Activated T-helper 17 cell treated with anti-CD3 and anti-CD28 coated beads, Interleukin-2, amount 50 U/mL, for 72 hours (primary cell): ENCODE measurements at places on chromosomes 16 and 17.

DNA sequence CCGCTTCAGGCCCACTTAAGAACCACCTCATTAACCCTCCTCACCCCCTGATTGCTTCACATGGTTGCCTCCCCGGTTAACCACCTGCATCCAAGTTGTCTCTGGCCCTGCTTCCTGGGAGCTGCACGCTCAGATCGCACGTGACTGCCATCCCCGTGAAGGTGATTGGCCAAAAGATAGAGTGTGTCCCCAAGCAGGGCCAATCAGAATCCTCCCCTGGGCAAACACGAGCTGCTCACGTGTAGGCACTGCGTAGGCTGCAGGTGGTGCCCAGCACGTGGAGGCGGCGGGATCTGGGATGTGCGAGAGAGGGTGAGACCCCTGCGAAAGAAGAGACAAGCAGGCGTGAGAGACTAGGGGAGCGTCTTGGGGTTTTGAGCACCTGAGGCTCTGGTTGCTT, 111.8 kb upstream of the CRHR1 start:
- ATAC-seq = no peak

DNA sequence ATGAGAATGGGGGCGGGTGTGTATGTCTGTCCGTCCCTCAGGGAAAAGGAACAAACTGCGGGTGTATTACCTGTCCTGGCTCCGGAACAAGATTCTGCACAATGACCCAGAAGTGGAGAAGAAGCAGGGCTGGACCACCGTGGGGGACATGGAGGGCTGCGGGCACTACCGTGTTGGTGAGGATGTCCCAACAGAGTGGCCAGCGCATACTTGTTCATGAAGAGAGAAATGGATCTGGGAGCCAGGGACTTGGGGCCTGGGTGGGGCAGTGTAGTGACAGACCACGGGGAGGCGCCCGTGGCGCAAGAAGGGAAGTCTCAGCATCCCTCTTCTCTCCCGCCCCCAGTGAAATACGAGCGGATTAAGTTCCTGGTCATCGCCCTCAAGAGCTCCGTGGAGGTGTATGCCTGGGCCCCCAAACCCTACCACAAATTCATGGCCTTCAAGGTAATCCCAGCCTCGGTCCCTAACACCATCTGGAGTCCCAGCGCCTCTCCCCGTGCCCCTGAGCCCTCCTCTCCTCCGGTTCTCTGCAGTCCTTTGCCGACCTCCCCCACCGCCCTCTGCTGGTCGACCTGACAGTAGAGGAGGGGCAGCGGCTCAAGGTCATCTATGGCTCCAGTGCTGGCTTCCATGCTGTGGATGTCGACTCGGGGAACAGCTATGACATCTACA, 3.5 kb upstream of the C17orf107 start:
- ATAC-seq = no peak

GRCh38 chr17:78718575-78719208, 63.4 kb downstream of the CYTH1 start:
- ATAC-seq = no peak

- peak; percentile 70 for ATAC-seq
Measured at GRCh38 chr16:56199164-56199563, 7.9 kb downstream of the GNAO1 start.

DNA sequence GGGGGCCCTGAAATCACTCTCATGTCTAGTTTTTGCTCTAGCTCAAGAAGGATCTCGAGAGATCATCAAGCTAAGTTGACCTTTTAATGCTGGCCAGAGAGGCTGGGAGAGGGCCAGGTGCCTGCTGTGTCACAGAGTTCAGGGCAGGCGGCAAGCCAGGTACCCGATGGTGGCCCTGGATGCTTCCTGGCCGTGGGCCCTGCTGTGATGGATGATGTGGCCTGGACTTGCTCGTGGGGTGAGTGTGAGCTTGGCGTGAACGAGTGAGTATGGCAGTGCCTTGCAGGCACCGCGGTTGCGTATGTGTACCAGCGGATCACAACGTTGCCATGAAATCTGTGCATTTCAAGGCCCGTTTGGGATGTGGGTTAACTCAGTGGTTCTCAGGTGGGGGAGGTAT, 7.4 kb downstream of the IRF8 start:
- no peak for ATAC-seq

- ATAC-seq = no peak
Measured at GRCh38 chr16:26263406-26263805, 571.6 kb downstream of the HS3ST4 start.

DNA sequence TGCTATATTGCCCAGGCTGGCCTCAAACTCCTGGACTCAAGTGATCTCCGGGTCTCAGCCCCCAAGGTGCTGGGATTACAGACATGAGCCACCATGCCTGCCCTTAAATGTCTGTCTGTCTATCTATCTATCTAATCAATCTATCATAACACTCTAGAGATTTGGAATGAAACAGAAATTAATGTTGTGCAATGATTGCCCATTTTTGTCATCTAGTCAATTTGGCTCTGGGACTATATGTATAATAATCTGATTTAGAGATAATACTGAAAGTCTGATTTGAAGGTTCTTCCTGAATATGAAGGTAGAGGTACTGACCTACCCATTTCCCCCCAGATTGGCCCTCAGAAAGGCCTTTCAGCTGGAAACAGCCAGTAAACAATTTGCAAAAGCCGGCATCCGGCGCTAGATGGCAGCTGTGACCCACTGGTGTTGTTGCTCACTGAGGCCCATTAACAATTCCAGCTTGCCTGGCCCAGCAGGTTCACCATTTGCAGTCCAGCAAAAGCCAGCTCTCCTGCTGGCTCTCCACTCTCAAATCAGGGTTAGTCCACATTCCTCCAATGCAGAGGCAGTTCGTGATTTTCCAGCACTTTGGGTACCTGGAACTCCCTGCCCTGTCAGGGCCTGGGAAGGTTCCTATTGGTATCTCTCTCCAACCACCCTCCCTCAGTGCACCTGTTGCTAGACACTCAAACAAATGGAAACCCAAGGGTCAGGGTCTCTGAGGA, 22.9 kb upstream of the C16orf87 start:
- ATAC-seq = peak; percentile 65

GRCh38 chr17:47915776-47916398, 19.9 kb downstream of the SP2 start:
- ATAC-seq = no peak

DNA sequence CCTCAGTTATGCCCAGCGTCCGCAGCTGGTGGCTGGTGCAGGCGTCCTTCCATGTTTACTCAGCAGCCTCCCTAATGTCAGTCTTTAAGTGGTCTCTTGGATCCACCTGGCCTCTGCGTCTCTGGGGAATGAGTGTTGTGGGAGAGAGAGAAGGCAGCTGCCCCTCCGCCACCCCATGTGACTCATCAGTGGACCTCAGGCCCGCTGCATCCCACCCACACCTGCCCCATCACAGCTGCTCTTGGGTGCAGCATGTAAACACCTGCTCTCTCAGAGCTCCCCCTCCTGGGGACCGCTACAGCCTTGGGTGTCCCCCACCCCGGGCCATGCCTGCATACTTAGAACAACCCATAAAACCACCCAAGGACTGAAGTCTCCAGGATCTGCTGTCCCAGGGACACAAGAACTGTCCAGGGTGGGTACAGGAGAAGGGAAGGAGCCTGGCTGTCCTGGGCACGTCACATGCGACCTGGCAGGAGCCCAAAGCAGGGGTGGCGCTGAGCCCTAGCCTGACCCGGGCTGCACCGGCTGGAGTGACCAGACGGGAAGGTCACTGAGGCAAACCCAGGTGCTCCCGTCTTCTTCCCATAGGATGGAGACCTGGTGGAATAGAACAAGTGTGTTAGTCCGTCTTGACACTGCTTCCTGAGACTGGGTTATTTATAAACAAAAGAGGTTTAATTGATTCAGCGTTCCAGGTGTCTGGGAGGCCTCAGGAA, 4.2 kb downstream of the C16orf90 start:
- ATAC-seq = peak; percentile 39

DNA sequence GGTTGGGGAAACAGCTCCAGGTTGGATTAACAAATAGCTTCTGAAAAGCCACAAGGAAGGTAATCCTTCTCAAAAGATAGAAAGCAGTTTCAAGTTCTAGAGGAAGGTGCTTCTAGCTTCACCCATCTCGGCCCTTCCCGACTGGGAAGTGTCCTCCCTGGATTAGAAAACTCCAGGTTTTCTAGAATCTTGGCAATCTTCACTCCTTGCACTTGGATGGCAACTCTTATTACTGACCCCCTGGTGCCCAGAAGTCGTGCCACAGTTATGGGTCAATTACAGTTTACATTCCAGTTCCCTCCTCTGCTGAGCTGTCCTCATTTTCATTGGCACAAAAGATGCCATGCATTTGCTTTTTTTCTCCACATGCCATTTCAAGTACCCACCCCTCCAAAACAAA, 65.6 kb downstream of the SMG6 start:
- no peak for ATAC-seq

GRCh38 chr17:81084680-81085419, 49.9 kb downstream of the BAIAP2 start:
- ATAC-seq = no peak

GRCh38 chr17:38461683-38462082, 33.4 kb downstream of the ARHGAP23 start:
- ATAC-seq = no peak

- ATAC-seq = no peak
Measured at GRCh38 chr17:73553311-73553710, 90.9 kb downstream of the SDK2 start.

DNA sequence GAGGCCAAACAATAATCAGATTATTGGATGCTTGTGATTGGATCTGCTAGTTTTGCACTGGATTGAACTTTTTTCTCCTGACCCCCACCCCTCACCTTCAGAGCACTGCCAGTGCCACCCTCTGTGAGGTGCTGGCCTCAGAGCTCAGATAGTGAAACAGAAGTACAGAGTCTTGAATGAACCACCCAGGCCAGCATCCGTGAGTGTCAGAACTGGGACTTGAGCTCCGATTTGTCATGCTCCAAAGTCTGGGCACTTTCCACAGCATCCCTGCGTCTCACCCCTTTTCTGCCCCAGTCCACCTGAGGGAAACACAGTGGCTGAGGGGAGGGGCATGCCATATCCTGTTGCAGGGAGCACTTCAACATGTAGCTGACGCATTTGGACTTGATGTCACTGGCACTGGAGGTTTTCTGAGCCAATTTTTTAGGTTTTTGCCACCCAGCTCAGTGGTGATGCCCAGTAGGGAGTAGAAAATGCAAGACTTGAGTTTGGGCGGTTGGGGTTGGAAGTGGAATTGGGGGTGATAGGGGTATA, 47.3 kb downstream of the SMPD3 start:
- ATAC-seq = peak; percentile 38

DNA sequence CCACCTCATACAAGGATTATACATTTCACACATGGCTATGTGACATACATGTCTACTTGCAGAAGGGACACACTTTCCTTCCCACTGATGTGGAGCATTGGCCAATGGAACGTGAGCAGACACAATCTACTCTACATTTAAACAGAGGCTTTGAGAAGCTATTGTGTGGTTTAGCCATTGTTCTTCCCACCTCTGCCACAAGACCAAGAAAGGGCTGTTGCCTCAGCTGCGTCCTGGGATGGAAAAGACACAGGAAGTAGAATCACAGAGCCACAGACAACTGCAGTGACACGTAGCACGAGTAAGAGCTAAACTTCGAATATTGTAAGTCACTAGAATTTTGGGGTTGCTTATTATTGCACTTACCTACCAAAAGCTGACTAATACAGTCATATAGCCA, 33.3 kb downstream of the PRKCB start:
- peak; percentile 95 for ATAC-seq

- ATAC-seq = no peak
Measured at GRCh38 chr16:20099375-20099774, 25.7 kb upstream of the GPR139 start.

GRCh38 chr17:80105762-80106161, 4.4 kb downstream of the GAA start:
- ATAC-seq = no peak

GRCh38 chr17:16483021-16483645, 8.9 kb downstream of the LRRC75A start:
- no peak for ATAC-seq

DNA sequence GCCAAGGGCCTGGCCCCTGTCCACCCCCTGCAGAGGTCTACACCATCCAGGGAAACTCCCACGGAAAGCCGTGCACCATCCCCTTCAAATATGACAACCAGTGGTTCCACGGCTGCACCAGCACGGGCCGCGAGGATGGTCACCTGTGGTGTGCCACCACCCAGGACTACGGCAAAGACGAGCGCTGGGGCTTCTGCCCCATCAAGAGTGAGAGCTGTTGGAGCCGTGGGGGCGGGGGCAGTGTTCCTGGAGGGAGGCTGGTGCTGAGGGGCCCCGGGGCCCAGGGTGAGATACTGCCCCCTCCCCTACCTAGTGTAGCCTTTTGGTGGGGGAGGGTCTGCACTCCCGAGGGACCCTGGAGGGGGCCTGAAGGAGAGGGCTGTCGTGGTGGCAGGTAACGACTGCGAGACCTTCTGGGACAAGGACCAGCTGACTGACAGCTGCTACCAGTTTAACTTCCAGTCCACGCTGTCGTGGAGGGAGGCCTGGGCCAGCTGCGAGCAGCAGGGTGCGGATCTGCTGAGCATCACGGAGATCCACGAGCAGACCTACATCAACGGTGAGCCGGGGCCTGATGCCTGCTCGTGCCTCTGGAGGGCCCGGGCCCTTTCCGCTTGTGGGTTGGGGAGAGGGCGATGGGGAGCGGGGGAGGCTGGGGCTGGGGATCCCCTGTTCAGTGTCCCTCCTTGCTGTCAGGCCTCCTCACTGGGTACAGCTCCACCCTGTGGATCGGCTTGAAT, 38.8 kb downstream of the MRC2 start:
- no peak for ATAC-seq

GRCh38 chr17:78679495-78680395, 102.3 kb downstream of the CYTH1 start:
- ATAC-seq = no peak

GRCh38 chr16:4534151-4534790, 4.3 kb downstream of the CDIP1 start:
- ATAC-seq = no peak

GRCh38 chr17:50947782-50948543, 81.8 kb upstream of the TOB1 start:
- ATAC-seq = no peak

- peak; percentile 50 for ATAC-seq
Measured at GRCh38 chr16:8958344-8959167, 5.2 kb downstream of the USP7 start.

- ATAC-seq = no peak
Measured at GRCh38 chr16:89456419-89456959, 33.9 kb downstream of the ANKRD11 start.

DNA sequence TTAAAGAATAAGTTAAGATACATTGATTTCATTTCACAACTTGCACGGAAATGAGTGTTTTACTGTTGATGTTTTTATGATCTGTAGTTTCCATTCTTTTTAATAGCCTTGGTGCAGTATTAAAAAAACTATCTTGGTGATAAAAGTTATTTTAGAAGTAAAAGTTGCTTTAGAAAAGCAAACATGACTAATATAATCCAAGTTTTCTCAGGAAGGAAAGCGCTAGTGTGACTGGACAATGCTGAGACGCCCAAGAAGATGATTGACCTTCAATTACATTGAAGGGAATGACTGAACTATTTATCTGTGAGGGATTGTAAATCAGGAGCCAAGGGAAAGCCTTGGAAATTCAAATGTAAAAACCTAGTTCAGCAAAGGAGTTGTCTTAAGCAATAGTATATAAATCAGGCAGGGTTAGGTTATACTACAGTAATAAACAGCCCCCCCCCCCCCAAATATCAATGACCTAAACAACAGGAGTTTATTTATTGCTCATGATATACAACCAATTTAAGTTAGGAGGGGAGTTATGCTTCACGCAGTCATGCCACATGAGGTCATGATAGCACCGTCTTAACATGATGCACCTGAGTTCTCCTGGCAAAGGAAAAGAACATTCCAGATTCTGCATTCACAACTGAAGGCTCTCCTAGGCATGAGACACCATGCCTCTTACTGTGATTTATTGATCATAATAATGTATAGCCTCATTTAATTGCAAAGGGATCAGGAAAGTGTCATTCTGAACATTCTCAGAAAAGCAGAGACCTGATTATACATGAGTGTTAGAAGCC, 443.8 kb downstream of the CDH13 start:
- ATAC-seq = no peak
